ENCODE measurements at places on chromosomes 2 and 18. TPM values are rescaled to one million over a fixed set of nuclear protein-coding genes. Genes with fewer than 3 reads are reported as not detected.

DNA sequence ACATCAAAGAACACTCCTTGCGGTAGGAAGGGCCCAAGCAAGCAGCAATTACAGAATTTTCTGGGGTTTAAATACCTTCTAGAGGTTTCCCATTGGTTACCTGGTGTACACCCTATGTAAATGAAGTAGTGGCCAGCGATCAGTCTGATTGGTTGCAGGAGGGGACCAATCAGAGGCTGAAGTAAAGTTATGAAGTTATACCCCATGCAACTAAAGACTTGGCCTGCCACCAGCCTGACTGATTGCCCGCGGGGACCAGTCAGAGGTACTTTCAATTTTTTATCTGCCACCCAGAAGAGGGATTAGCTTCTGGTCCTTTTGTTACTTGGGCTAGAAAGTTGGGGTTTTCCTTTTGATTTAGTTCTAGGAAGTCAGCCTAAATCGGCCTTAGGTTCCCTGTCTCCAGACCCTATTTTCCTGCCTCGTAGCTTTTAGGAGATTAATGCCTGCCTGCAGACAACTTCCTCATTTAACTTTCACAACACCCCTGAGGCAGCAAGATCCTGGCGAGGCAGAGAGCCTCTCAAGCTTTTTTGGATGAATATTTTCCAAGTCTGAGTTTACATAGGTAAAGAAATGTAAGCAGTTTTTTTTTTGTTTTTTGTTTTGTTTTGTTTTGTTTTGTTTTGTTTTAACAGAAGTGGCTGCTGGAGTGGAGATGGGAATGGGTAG is 1.5 kb upstream of the DGUOK start:
- peaks cover 8% of the 10 kb centered on the region for H3K36me3 ChIP-seq
- DNase-seq: peak; percentile 33
- no peaks in the 10 kb centered on the region for H3K27me3 ChIP-seq
- H3K4me3 ChIP-seq: no peak overlapping the region

The KHK gene
- 12.2 TPM for total RNA-seq

The SH2D6 gene
- 0.61 TPM for total RNA-seq

GRCh38 chr2:87401726-87402345 is 346.1 kb upstream of the PLGLB2 start:
- H3K4me1 ChIP-seq: no peaks in the 10 kb centered on the region
- H3K27me3 ChIP-seq: no peaks in the 10 kb centered on the region
- H3K36me3 ChIP-seq: no peaks in the 10 kb centered on the region
- H3K27ac ChIP-seq: no peak overlapping the region

The LYPD6B gene
- total RNA-seq: 2.0 TPM

- no peaks in the 10 kb centered on the region for H3K27me3 ChIP-seq
- no peak overlapping the region for H3K27ac ChIP-seq
- H3K4me3 ChIP-seq: no peak overlapping the region
Measured at GRCh38 chr2:118148133-118148532, 59.9 kb downstream of the INSIG2 start.

- H3K27ac ChIP-seq: no peak overlapping the region
- H3K4me3 ChIP-seq: no peak overlapping the region
- no peaks in the 10 kb centered on the region for H3K36me3 ChIP-seq
- H3K4me1 ChIP-seq: no peaks in the 10 kb centered on the region
Measured at GRCh38 chr2:237664151-237664550, 36.8 kb downstream of the LRRFIP1 start.

The TUBA3D gene
- total RNA-seq: 0.18 TPM

GRCh38 chr2:36168115-36168514 is 187.5 kb upstream of the CRIM1 start:
- H3K27ac ChIP-seq: no peak overlapping the region
- H3K27me3 ChIP-seq: no peaks in the 10 kb centered on the region
- no peak for DNase-seq
- H3K4me1 ChIP-seq: peaks cover 3% of the 10 kb centered on the region

DNA sequence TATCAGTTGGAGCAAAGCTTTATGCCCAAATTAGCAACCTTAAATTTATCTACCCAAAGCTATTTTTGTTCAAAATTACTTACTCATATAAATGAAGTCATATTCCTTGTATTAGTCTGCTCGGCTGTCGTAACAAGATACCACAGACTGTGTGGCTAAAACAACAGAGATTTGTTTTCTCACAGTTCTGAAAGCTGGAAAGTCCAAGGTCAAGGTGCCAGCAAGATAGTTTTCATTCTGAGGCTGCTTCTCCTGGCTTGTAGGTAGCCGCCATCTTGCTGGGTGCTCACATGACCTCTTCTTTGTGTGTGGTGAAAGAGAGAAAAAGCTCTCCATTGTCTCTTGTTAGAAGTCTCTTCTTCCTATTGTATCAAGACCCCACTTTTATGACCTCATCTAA is 15.7 kb upstream of the DPP10 start:
- no peak overlapping the region for H3K4me3 ChIP-seq
- no peaks in the 10 kb centered on the region for H3K27me3 ChIP-seq
- no peaks in the 10 kb centered on the region for H3K36me3 ChIP-seq
- DNase-seq: no peak

DNA sequence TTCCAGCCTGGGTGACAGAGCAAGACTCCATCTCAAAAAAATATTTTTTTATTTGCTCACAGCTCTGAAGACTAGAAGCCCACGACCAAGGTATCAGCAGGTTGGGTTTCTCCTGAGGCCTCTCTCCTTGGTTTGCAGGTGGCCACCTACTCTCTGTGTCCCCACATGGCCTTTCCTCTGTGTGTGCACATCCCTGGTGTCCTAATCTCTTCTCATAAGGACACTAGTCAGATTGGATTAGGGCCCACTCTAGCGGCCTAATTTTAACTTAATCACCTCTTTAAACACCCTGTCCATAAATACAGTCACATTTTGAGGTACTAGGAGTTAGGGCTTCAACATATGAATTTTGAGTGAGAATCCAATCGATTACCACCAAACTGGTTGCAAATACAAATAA is 2.0 kb upstream of the RAB3GAP1 start:
- H3K27ac ChIP-seq: no peak overlapping the region
- no peaks in the 10 kb centered on the region for H3K4me1 ChIP-seq
- no peak overlapping the region for H3K4me3 ChIP-seq
- DNase-seq: no peak

GRCh38 chr2:10775021-10775780 is 37.4 kb downstream of the PDIA6 start:
- H3K27me3 ChIP-seq: no peaks in the 10 kb centered on the region
- H3K36me3 ChIP-seq: peaks cover 9% of the 10 kb centered on the region
- H3K4me3 ChIP-seq: no peak overlapping the region

- H3K4me1 ChIP-seq: no peaks in the 10 kb centered on the region
- H3K27ac ChIP-seq: no peak overlapping the region
- H3K4me3 ChIP-seq: peak overlapping the region; percentile 90
- no peaks in the 10 kb centered on the region for H3K36me3 ChIP-seq
- no peak for DNase-seq
Measured at GRCh38 chr2:201644001-201644400, 698 bp upstream of the TMEM237 start.

- peaks cover 3% of the 10 kb centered on the region for H3K4me1 ChIP-seq
- no peak overlapping the region for H3K4me3 ChIP-seq
- no peaks in the 10 kb centered on the region for H3K27me3 ChIP-seq
- DNase-seq: peak; percentile 28
- H3K27ac ChIP-seq: no peak overlapping the region
- no peaks in the 10 kb centered on the region for H3K36me3 ChIP-seq
Measured at GRCh38 chr2:88218981-88219380, 48.8 kb downstream of the THNSL2 start.

DNA sequence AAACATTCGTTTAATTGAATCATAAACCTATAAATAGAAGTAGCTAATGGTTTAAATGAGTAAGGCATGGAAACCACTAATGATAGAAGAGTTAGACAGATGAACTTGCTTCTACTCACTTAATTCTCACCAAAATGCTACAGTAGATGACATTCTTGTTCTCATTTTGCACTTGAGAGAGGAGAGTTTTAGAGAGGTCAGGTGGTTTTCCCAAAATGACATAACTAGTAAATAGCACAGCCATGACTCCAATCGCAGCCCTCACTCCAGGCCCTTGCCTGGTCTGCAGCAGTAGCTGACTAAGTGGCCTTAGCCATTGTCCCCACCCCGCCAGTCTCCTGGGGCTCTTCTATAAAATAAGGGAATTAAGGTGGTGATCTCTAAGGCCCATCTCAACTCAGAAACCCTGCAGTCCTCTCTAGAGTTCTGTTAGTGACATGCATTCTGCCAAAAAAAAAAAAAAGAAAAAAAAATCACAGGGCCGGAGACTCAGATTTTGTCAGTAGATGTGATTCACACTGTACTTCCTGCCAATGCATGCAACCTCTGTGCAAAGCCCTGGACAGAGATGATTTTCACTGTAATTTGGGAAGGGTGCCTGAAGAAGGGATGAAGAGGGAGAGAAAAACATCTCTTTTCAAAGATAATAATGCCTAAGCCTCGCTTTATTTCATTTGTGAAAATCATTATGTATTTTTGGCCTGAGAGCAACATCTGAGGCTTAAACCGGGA is 221.8 kb downstream of the ANAPC1 start:
- no peak for DNase-seq
- H3K4me3 ChIP-seq: no peak overlapping the region
- no peaks in the 10 kb centered on the region for H3K36me3 ChIP-seq
- no peak overlapping the region for H3K27ac ChIP-seq

- no peak for DNase-seq
- H3K4me1 ChIP-seq: no peaks in the 10 kb centered on the region
- H3K27me3 ChIP-seq: no peaks in the 10 kb centered on the region
- no peak overlapping the region for H3K27ac ChIP-seq
- no peaks in the 10 kb centered on the region for H3K36me3 ChIP-seq
- H3K4me3 ChIP-seq: no peak overlapping the region
Measured at GRCh38 chr2:26822877-26823276, 25.1 kb upstream of the DPYSL5 start.

The LRATD1 gene
- 0.31 TPM for total RNA-seq

DNA sequence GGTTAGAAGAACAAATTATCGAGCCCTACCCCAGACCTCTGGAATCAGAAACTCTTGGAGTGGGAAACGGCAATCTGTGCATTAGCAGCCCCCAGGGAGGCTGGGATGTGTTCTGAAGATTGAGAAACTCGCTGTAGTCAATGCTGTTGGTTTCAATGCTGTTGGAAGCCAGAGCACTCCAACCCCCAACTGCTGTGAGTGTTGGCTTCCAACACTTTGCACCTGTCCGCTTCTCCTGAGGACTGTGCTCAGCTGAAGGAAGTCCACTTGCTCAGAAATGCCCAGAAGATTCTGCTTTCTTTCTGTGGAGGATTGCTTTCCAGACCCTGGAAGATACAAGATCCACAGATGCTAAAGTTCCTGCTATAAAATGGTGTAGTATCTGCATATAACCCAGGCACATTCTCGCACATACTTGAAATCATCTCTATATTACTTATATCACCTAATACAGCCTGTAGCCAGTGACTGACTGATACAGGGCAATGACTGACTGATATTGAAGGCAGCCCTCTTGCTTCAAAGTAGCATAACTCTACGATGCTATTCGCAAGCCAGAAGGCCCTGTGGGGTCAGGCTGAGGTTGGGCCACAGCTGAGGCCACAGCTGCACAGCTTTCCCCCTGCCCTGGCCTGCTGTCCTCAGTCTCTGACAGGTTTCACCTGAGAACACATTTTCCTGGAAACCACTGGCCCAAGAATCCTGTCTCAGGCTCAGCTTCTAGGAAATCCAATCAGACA is 757.7 kb upstream of the ID2 start:
- no peaks in the 10 kb centered on the region for H3K27me3 ChIP-seq
- DNase-seq: no peak
- no peaks in the 10 kb centered on the region for H3K4me1 ChIP-seq
- no peak overlapping the region for H3K27ac ChIP-seq
- H3K4me3 ChIP-seq: no peak overlapping the region

The IL36A gene
- not detected for total RNA-seq

DNA sequence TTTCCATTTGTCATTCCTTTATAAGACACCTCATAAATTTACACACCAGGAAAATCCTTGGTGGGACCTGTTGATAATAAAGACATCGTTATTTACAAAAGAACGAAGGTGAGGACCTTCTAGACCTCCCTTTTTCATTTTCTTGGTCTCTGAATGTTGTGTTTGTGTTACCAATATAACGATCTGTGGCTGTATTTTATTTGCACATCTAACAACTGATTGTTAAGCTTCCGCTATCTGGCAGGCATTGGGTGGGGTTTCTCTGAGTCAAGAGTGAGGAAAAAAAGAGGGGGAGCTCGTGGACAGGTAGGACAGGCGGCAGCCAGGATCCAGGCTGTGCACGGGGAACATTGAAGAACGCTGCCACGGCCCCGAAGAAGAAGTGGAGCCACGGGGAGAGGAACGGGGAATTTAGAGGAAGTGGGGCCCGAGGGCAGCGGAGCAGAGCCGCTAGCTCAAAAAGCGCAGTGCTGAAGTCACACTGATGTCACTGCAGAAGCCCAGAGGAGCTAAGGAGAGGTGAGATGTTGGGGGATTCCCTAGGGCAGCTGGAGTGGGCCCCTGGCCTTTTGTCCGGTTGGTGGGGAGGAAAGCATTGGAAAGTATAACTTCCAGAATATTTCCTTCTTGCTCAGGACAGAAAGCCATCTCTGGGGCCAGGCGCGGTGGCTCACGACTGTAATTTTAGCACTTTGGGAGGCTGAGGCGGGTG is 20.9 kb upstream of the DNMT3A start:
- peaks cover 2% of the 10 kb centered on the region for H3K27me3 ChIP-seq
- peaks cover 7% of the 10 kb centered on the region for H3K36me3 ChIP-seq
- peak overlapping the region; percentile 13 for H3K4me3 ChIP-seq
- H3K27ac ChIP-seq: no peak overlapping the region
- DNase-seq: no peak
- H3K4me1 ChIP-seq: no peaks in the 10 kb centered on the region

- H3K4me3 ChIP-seq: no peak overlapping the region
- no peak for DNase-seq
- 0 out of 2 replicates have a peak, but pooled peaks cover 2% of the 10 kb centered on the region for H3K4me1 ChIP-seq
- H3K27ac ChIP-seq: no peak overlapping the region
- no peaks in the 10 kb centered on the region for H3K36me3 ChIP-seq
- H3K27me3 ChIP-seq: no peaks in the 10 kb centered on the region
Measured at GRCh38 chr2:9169349-9170107, 37.1 kb upstream of the ASAP2 start.

The SOX11 gene
- 42.8 TPM for total RNA-seq

- no peak for DNase-seq
- no peak overlapping the region for H3K27ac ChIP-seq
- H3K4me1 ChIP-seq: no peaks in the 10 kb centered on the region
- no peak overlapping the region for H3K4me3 ChIP-seq
- no peaks in the 10 kb centered on the region for H3K36me3 ChIP-seq
Measured at GRCh38 chr2:6957031-6957714, 40.0 kb downstream of the RNF144A start.

The RNF144A gene
- total RNA-seq: 9.8 TPM

DNA sequence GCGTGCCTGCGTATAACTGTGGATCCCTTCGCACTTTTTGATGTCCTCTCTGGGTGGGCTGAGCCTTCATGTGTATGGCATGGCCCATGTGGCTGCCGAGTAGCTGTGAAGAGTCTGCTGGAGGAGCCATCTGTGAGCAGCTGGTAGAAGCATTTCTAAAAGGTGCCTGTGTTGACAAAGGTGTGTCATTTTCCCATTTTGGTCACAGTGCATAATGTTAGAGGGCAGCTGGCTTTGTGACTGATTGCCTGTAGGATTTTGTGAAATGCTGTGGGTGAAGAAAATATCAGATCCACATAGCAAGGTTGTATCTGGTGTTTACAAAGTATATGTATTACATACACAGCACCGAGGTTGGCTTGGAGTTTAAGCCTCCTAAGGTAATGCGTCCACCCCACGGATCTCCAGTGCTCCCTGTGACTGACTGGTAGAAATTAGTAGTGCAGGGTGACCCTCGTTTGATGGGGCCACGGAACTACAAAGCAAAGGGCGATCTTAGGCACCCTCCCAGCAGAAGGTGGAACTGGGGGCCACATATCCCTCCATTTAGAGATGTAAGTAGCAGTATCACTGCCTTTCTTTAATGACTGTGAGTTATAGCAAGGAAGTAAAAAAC is 16.5 kb downstream of the GATA6 start:
- no peak for DNase-seq
- no peaks in the 10 kb centered on the region for H3K4me1 ChIP-seq
- no peaks in the 10 kb centered on the region for H3K27me3 ChIP-seq
- no peak overlapping the region for H3K27ac ChIP-seq
- no peak overlapping the region for H3K4me3 ChIP-seq
